ENCODE measurements at places on chromosomes 7 and 10.

GRCh38 chr10:43024524-43024923 lies 52.3 kb upstream of the RET start:
- DNase-seq: no peak

DNA sequence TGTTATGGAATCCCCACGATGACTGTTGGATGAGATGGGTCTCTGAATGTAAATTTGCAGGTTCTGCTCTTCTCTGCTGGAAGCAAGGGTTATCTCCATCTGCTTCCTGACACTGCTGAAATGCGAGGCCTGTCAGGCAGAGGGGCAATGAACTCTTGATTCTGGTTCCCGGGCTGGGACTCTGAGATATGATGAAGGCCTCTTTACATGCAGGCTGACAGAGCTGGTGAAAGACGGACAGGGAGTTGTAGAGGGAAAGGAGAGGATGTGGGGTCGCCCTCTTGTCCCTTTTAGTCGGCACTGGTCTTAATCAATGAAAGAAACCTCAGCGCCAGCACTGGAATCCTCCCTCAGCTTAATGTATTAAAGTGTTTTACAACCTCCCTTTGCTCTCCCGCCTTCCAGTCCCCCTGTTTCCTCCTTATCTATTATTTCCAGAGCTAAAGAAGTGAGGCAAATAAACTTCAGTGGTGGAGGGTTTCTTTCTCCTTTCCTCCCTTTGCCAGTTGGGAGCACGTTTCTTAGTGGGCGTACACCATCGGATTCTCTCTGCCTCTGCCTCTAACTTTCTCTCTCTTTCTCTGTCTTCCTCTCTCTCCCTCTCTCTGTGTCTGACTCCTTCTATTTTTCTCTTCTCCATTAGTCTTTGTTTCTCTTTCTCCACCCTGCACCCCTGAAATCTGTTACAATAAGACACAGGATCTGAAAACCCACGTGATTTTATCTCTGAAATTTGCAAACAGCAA lies 145.6 kb downstream of the BAMBI start:
- DNase-seq: no peak

- no peak for DNase-seq
Observed at GRCh38 chr10:3801558-3802192, 16.7 kb upstream of the KLF6 start.

DNA sequence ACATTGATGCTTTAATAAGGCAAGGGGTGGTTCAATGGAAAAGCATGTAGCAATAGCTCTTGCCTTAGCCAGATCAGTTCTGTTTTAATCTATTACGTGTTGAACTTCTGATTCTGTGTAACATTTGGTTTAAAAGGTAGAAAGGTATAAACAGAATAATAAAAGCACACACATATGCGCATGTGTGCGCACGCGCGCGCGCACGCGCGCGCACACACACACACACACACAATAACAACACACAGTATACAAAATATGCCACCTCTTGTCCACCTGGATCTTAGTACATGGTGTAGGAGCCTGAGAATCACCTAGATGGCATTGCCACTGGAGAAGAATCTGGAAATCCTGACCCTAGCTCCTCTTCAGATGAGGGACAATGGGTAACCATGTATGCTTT lies 49.6 kb upstream of the TEX47 start:
- DNase-seq: no peak

DNA sequence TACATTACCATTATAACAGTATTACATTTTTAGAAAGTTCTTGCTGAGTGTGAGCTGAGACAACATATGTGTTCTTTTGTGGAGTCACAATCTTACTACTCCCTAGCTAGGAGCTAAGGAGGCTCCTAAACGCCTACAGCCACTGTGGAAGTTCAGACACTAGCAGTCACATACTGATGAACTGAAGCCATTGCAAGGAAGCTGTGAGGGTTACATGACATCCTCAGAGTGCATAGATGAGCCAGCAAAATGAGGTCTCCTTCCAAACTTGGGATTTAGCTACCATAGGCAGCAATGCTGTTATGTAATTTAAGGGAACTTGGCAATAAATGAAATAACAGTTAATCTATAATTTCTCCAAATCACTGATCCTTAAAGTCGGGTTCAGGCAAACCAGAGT lies 10.8 kb upstream of the ST7 start:
- no peak for DNase-seq

GRCh38 chr7:55314967-55315366 lies 50.2 kb upstream of the LANCL2 start:
- DNase-seq: no peak

GRCh38 chr7:114720725-114721124 lies 201.2 kb upstream of the MDFIC start:
- DNase-seq: no peak

DNA sequence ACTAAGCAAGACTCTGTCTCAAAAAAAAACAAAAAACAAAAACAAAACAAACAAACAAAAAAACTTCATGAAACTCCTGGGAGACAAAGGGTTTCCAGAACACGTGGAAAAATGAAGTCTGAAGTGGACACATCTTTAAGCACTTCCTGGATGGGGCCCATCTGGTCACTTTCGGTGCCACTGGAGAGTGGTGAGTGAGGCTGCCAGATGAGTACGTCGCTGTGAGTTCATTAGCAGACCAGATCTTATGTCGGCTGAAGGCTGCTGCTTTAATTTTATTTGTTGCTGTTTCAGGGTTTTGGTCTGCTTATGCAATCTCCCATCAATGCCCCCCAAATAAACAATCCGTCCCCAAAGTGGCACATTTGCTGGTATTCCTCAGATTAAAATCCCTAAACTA lies 64.4 kb downstream of the NPTX2 start:
- no peak for DNase-seq

DNA sequence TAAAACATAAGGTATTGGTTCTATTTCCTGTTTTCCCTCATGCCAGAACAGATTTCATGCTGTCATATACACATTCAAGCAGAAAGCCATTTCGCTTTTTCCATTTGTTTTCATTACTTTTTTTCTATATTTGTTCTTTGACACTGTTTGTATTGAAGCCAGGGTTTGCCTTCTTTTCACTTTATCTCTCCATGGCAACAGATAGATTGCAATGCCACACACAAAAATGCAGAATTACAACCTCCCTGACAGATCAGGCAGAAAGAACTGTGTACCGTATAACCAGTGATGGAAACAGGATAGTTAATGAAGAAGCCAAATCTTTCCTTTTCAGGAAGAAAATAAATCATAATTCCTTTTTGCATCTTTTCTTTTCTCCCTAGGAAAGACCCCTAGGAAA lies 103.0 kb upstream of the PCGF5 start:
- no peak for DNase-seq

- peak; percentile 12 for DNase-seq
Observed at GRCh38 chr7:45088821-45089340, at the start of gene NACAD. TSS of gene NACAD (minus strand) at chr7:45088969. CDS start at chr7:45088894, 75 bp downstream.

- DNase-seq: no peak
Observed at GRCh38 chr10:73780966-73781365, 882 bp upstream of the CHCHD1 start.

DNA sequence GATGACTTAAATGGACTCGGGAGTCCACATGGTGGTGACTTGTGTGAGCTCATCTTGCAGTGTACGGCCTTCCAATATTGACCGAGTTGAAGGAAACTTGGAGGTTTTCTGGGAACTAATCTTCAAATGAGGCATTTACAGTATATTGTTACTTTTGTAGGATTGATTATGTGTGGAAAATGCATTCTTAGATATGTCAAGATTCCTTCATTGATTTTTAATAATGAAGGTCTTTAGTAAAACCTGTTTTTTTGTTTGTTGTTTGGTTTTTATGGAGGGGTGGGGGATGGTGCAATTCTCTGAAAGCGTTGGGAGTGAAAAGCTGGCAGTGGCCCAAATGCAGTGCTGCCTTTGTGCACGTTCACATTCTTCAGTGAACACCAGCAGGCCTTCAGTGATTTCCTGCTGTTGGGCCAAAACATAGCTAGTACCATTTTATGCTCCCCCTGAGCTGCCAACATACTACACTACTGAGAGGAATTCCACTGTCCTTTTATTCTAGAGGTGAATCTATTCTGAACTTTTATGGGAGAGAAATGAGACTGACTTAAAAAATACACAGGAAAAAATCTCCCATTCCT lies 50.4 kb downstream of the CCNY start:
- DNase-seq: no peak

DNA sequence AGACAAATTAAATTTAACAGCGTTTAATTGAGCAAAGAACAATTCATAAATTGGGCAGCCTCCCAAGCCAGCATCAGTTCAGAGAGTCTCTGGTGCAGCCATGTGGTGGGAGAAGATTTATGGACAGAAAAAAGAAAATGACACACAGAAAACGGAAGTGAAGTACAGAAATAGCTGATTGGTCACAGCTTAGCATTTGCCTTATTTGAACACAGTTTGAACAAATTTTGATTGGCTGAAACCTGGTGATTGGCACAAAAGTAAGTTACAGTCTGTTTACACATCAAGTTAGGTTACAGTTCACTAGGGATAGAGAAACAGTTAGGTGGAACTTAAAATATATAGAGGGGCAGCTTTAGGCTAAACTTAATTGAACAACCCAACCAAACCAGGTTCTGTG lies 720.1 kb downstream of the TYW1 start:
- DNase-seq: no peak

GRCh38 chr7:48165157-48165556 lies 6.1 kb upstream of the ABCA13 start:
- DNase-seq: no peak

DNA sequence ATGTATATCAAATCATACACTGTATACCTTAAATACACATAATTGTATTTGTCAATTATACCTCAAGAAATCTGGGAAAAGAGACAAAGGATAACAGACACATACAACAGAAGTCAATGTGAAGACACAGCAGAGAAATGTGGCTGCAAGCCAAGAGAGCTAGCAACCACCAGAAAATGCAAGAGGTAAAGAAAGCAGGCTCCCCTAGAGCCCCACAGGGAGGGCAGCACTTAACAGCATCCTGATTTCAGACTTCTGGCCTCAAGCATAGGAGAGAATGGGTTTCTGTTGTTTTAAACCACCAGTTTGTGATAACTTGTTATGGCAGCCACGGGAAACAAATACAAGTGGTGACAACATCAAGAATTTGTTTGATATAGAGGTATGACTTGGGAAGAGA lies 1197.2 kb downstream of the SORCS1 start:
- DNase-seq: no peak

DNA sequence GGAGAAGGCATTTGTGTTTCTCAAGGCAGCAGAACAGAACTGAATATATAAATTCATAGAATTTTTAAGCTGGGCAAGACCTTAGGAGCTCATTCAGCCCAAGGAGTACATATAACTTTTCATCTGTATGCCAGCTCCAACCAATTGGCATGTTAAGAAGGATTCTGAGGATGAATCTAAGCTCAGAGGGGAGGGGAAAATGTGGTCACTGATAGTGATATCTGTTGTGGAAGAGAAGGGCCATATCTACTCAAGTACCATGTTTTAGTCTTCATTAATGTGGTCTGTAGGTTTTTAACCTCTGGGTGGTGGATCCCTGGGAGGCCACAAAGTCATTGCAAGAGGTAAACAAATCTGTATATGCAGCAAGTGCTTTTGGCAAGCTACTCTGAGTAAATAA lies 6.4 kb downstream of the CALD1 start:
- no peak for DNase-seq

DNA sequence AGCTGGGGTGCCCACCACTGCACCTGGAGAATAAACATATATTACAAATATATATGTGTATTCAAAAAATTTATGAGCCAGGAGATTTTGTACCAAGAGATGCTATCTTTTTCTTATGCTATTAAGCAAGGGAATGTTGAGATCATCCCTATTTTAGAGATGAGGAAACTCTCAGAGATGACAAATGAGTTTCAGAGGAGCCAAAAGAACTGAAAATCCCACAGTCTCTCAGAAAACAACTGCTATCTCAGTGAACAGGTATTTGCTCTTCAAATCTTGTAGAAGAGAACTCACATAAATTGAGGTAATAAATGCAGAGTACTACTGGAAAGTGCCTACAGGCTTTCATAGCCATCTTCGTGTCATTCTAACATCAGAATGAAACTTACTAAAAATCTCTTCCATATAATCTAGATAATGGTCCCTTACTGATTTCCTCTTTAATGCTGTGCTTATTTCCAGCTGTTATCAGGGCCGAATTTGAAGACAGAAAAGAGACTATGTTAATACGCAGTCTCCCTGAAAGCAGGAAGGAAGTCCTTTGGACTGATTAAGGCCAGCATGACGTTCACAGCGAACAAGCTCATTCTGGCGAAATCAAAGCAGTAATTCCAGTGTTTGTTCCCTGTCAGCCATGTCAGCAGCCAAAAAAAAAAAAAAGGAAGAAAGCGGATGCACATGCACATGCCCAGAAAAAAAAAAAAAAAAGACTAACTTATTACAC lies 29.4 kb upstream of the ANAPC16 start:
- no peak for DNase-seq

GRCh38 chr7:79293655-79294142 lies 159.8 kb downstream of the MAGI2 start:
- DNase-seq: no peak

GRCh38 chr7:14351167-14351566 lies 361.7 kb upstream of the ETV1 start:
- no peak for DNase-seq

GRCh38 chr7:151167197-151167961 lies at the start of gene GBX1:
TSS of gene GBX1 (minus strand) at chr7:151167694. CDS start at chr7:151167548, 146 bp downstream.
- DNase-seq: no peak

DNA sequence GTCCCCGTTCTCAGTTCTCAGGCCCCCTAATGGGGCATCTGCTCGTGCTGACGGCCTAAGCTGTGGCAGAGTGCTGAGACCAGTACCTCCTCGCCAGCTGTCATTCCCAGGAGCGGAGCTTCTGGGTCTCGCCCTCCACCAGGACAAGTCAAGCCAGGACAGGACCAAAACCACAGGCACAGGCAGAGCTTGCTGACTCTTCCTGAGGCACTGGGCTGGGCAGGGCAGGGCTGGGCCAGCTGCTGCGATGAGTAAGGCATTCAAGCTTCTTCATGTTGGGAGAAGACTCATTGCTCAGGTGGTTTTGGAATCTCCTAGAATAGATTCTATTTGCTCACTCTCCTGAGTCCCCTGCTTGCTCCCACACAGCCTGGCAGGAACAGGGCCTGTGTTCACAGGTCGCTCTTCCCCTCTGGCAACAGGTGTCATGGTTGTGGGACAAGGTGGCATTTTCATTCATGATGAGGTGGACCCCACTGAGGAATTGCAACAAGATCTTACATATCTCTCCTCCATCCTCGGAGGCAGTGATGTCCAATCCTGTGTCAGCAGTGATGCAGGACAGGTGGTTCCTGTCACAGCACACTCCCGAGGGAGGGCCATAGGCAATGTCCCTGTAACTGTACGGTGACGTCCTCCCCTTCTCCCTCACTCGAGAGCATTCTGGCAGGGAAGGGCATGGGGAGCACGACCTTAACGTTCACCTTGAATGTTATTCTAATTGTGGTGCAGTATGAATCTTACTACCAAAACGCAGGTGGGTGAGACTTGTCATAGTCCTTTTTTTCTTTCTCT lies 17.0 kb upstream of the SH3PXD2A start:
- no peak for DNase-seq

GRCh38 chr7:285731-286130 lies 4.2 kb upstream of the FOXL3 start:
- no peak for DNase-seq
